ENCODE measurements at places on chromosomes 2 and 18. TPM values are rescaled to one million over a fixed set of nuclear protein-coding genes. Genes with fewer than 3 reads are reported as not detected.

- no peak overlapping the region for H3K27ac ChIP-seq
- H3K27me3 ChIP-seq = no peaks in the 10 kb centered on the region
- DNase-seq = no peak
- H3K4me1 ChIP-seq = no peaks in the 10 kb centered on the region
These were observed 557.3 kb upstream of the SALL3 start for GRCh38 chr18:78422336-78422735.

DNA sequence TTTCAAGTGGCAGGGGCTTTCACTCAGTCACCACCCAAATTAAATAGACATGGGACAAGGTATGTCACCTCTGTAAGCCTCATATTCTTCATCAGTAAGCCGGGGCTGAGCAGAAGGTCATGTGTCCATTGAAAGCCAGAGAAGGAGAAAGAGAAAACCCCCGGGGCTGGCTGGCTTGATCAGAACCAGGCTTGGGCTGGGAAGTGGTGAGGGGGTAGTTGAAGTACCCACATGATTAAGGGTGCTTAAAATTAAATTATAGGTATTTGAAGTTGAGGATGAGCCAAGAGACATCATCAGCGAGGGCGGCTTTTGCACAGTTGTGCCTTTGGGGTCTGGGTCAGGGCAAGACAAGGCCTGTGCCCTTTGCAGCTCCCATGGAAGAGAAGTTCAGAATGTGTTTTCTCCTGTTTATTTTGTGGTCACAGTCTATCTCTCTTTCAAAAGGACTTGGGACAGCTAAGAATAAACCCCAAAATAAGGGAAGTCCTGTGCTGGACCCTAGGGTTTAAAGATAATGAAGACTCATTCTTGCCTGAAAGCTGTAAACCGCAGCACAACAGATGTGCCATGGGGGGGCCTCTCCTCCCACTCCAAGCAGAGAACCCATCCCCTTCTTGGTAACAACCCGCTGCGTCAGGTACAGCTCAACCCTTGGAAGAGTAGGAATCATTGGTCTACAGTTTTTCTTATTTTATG lies 10.7 kb downstream of the DBI start:
- no peak overlapping the region for H3K4me3 ChIP-seq
- no peaks in the 10 kb centered on the region for H3K27me3 ChIP-seq
- no peaks in the 10 kb centered on the region for H3K4me1 ChIP-seq
- DNase-seq = no peak
- H3K36me3 ChIP-seq = peaks cover 22% of the 10 kb centered on the region
- no peak overlapping the region for H3K27ac ChIP-seq

The RND3 gene
- total RNA-seq = 31.3 TPM

DNA sequence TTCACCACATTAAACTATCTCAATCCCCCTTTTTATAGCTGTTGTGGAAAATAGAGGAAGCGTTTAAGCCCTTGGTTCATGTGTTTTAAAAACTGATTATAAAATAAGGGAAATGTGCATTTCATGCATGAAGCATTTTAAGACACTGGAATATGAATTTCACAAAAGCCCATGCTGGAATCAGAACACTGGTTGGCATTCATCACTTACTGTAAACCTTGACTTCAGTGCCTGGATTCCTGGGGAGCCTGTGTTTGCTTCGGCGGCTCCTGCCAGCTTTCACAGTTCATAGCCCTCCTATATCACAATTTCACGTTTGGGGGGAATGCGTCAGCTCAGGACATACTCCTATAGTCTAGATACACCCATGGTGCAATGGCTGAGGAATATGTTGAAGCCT lies 336.9 kb downstream of the INSIG2 start:
- DNase-seq = no peak
- H3K27ac ChIP-seq = no peak overlapping the region
- no peak overlapping the region for H3K4me3 ChIP-seq
- no peaks in the 10 kb centered on the region for H3K36me3 ChIP-seq

GRCh38 chr2:41033127-41033526 lies 581.2 kb upstream of the SLC8A1 start:
- H3K27me3 ChIP-seq = no peaks in the 10 kb centered on the region
- no peak overlapping the region for H3K4me3 ChIP-seq
- H3K36me3 ChIP-seq = no peaks in the 10 kb centered on the region
- DNase-seq = no peak

DNA sequence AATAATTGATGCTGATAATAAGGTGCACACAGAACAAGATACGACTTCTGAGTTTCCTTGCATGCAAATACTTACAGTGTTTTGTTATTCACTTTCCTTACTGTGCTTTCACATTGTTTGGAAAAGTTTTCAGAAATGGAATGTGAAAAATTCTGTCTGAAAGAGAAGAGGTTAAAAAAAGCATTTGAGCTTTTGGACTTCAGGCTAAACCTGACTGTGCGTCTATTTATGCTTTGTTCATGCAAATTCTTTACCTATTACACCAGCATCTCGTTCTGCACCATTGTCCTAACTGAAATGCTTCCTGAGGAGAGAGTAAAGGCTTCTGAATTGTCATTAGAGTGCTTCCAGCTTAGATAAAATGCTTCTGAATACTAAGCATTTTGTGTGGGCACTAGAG lies 61.4 kb downstream of the LHCGR start:
- H3K36me3 ChIP-seq = no peaks in the 10 kb centered on the region
- H3K4me3 ChIP-seq = no peak overlapping the region
- H3K4me1 ChIP-seq = no peaks in the 10 kb centered on the region
- no peak overlapping the region for H3K27ac ChIP-seq
- no peaks in the 10 kb centered on the region for H3K27me3 ChIP-seq

- no peaks in the 10 kb centered on the region for H3K36me3 ChIP-seq
- H3K27ac ChIP-seq = peak overlapping the region; percentile 81
- H3K4me3 ChIP-seq = no peak overlapping the region
- H3K27me3 ChIP-seq = no peaks in the 10 kb centered on the region
These were observed 150.4 kb downstream of the ZFP36L2 start for GRCh38 chr2:43075811-43076585.

DNA sequence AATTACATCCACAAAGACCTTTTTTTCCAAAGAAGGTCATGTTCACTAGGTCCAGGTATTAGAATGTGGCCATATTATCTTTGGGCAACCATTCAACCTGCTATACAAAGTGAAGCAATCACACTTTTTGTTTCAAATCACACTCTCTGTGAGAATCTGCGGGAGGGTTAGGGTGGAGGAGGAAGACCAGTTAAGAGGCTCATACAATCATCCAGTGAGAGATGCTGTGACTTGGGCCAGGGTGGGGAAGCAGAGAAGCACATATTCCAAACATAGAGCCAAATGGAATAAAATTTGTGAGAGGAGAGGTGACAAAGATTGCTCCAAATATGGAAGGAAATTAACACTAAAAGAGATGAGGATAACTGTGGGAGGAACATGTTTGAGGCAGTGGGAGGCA lies 351.6 kb downstream of the CYRIA start:
- H3K27ac ChIP-seq = no peak overlapping the region
- DNase-seq = no peak
- H3K4me3 ChIP-seq = no peak overlapping the region
- no peaks in the 10 kb centered on the region for H3K36me3 ChIP-seq
- no peaks in the 10 kb centered on the region for H3K27me3 ChIP-seq
- H3K4me1 ChIP-seq = no peaks in the 10 kb centered on the region

The SH3BP4 gene
- 22.2 TPM for total RNA-seq

GRCh38 chr2:233053928-233054784 lies 6.0 kb upstream of the INPP5D start:
- H3K27ac ChIP-seq = no peak overlapping the region
- no peak overlapping the region for H3K4me3 ChIP-seq
- H3K4me1 ChIP-seq = peaks cover 5% of the 10 kb centered on the region
- peak; percentile 68 for DNase-seq
- no peaks in the 10 kb centered on the region for H3K36me3 ChIP-seq

DNA sequence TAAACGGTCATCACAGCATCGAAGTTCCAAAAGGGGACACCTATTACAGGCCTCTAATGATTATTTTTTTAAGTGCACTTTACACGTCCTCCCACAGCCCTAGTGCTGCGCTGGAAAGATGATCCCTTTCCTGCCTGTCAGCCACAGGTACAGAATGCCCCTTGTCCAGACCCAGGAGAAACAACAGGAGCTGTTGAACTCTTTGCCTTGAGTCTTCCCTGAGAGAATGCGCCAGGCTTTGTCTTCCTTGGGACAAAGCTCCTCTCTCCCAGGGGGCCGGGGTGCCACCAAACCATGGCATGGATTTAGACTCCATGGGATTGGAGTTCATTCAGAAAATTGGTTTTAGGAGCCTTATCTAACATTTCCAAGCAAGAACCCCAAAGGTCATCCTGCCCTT lies 319.0 kb upstream of the SOX11 start:
- H3K4me1 ChIP-seq = no peaks in the 10 kb centered on the region
- DNase-seq = no peak
- no peaks in the 10 kb centered on the region for H3K36me3 ChIP-seq
- H3K4me3 ChIP-seq = no peak overlapping the region
- H3K27ac ChIP-seq = no peak overlapping the region
- H3K27me3 ChIP-seq = no peaks in the 10 kb centered on the region

The MC4R gene
- total RNA-seq = not detected

DNA sequence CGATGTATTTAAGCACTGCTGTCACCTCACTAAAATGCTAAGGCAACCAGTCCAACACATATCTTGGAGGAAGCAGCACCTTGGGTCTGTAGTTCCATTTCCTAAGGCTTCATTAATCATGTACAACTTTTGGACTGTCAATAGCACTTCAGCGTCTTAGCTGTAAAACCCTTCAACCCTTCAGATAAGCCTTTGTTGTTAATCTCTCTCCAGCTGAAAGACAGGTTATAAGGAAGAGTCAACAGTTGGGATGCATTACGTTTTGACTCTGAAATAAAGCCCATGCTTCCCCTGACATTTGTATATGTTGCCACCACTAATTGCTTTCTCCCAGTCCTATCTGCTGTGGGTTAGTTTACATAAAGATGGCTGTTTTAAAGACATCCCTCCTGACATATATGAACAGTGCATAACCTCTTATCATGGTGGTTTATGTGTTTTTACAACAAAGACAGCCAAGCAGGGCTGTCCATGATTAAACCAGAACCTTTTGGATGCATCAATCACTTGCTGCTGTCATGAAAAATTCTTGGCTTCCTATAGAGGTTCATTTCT lies 81.5 kb downstream of the EPHA4 start:
- H3K4me1 ChIP-seq = peaks cover 14% of the 10 kb centered on the region
- H3K4me3 ChIP-seq = no peak overlapping the region
- no peaks in the 10 kb centered on the region for H3K27me3 ChIP-seq
- H3K27ac ChIP-seq = no peak overlapping the region
- H3K36me3 ChIP-seq = no peaks in the 10 kb centered on the region

DNA sequence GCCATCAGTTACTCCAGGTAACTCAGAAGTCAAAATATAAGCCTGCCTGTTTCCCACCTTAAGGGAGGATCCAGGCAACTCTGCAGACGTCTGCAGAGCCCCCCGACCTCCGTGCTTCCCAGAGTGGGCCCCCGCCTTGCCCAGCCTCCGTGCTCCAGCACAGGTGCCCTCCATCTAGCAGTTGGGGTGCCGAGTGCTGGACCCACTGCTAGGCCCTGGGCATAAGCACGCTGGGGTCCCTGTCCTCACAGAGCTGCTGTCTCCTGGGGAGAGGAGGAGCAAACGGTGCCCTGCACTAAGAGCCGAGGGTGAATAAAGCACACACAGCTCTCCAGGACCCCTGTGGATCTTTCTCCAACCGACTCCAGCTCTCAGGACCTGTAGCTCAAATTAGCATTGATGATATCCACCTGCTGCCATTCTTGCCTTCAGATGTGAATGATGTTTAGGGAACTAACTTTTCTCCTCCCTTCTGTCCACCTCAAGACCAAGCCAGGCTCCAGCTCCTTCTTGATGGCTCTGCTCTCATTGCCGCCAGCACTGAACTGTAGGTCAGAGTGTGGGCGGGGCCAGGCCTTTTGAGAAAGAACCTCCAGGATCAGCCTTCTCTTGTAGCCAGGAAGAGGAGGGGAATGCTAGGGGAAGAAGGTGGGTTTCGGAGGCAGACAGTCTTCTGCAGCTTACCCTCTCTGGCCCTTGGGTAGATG lies 121.2 kb downstream of the SMAD7 start:
- H3K4me1 ChIP-seq = peaks cover 63% of the 10 kb centered on the region
- H3K27me3 ChIP-seq = no peaks in the 10 kb centered on the region
- no peak overlapping the region for H3K4me3 ChIP-seq
- no peaks in the 10 kb centered on the region for H3K36me3 ChIP-seq
- H3K27ac ChIP-seq = no peak overlapping the region
- peak; percentile 61 for DNase-seq

DNA sequence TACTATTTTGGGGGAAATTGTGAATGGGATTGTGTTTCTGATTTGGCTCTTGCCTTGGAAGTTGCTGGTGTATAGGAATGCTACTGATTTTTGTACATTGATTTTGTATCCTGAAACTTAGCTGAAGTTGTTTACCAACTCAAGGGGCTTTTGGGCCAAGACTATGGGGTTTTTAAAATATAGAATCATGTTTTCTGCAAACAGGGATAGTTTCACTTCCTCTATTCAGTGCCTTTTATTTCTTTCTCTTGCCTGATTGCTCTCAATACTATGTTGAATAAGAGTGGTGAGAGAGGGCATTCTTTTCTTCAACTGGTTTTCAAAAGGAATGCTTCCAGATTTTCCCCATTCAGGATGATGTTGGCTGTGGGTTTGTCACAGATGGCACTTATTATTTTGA lies 1383.8 kb upstream of the ACVR2A start:
- H3K36me3 ChIP-seq = no peaks in the 10 kb centered on the region
- H3K27me3 ChIP-seq = no peaks in the 10 kb centered on the region
- no peak overlapping the region for H3K4me3 ChIP-seq
- H3K27ac ChIP-seq = no peak overlapping the region
- DNase-seq = no peak

GRCh38 chr2:70907130-70908057 lies 28.3 kb upstream of the ATP6V1B1 start:
- peaks cover 31% of the 10 kb centered on the region for H3K27me3 ChIP-seq
- H3K4me1 ChIP-seq = peaks cover 8% of the 10 kb centered on the region
- no peaks in the 10 kb centered on the region for H3K36me3 ChIP-seq
- no peak overlapping the region for H3K27ac ChIP-seq

DNA sequence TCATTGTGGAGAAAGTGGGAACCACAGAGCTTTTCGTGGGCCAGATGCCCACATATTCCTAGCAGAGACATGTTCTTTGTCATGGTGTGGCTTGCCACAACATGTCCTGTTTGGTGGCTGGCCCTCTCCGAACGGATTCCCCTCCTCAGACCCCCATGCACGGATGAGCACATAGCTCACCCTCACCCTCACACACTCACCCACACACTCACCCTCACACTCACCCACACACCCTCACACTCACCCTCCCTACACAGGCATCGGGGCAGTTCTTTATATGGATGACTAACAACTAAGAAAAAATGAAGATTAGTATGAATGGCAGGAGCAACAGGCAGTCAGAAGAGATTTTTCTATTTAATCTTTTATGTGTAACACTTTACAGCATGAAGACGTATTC lies 149.9 kb downstream of the ZNF236 start:
- no peak overlapping the region for H3K4me3 ChIP-seq
- H3K27me3 ChIP-seq = no peaks in the 10 kb centered on the region
- peaks cover 9% of the 10 kb centered on the region for H3K4me1 ChIP-seq

GRCh38 chr2:65478498-65479135 lies 46.2 kb upstream of the SPRED2 start:
- no peak for DNase-seq
- H3K36me3 ChIP-seq = no peaks in the 10 kb centered on the region
- H3K27ac ChIP-seq = no peak overlapping the region
- H3K4me1 ChIP-seq = no peaks in the 10 kb centered on the region
- H3K4me3 ChIP-seq = no peak overlapping the region
- H3K27me3 ChIP-seq = no peaks in the 10 kb centered on the region

- H3K4me3 ChIP-seq = no peak overlapping the region
- DNase-seq = no peak
- H3K36me3 ChIP-seq = no peaks in the 10 kb centered on the region
These were observed 307.5 kb downstream of the GULP1 start for GRCh38 chr2:188599140-188599539.

Data from sigmoid colon (tissue), 7 donors.